ENCODE measurements at places on chromosomes 7 and 10.

DNA sequence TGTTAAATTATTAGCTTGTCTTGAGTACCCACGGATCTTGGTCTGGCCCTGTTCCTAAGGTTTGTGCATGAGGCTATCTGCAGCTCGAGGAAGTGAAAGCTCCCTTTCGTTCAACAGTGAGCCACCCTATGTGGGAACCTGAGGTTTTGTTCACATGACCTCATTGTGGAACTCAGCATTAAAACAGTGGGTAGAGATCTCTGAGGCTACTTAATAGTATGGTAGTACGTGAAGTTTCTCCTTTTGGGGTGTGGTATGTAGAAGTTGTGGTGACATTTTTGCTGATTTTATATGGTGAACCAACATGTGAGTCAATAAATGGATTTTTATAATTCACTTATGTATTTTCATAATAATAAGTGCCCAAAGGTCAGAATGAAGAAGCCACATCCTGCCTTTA is 252.7 kb upstream of the FERD3L start:
- DNase-seq: no peak

- DNase-seq: no peak
Observed at GRCh38 chr7:43637114-43637806, 54.4 kb downstream of the STK17A start.

- DNase-seq: no peak
Observed at GRCh38 chr7:15682111-15682510, 4.4 kb downstream of the MEOX2 start.

DNA sequence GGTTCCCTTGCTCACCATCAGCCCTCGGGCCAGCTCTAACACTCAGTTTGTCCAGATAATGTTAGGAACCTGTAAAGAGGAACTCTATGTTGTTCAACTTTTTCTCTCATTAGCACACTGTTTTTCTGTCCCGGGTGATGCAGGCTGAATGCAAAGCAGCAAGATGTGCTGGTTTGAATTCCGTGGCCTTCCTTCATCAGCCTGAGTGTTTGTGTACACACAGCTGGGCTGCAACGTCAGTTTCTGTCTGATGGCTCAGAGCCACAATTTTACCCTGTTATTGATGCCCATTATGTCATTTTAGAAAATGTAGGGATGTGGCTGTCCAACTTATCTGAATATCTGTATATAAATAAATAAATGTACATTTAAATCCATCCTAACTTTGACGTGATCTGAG is 152.0 kb downstream of the PLPP4 start:
- no peak for DNase-seq

GRCh38 chr7:38842746-38843145 is 66.2 kb downstream of the VPS41 start:
- no peak for DNase-seq

GRCh38 chr7:101900103-101900502 is 82.7 kb downstream of the CUX1 start:
- DNase-seq: no peak

GRCh38 chr10:122084286-122085041 is 95.5 kb downstream of the TACC2 start:
- no peak for DNase-seq

GRCh38 chr10:37733822-37734221 is 123.6 kb downstream of the ZNF248 start:
- DNase-seq: no peak

DNA sequence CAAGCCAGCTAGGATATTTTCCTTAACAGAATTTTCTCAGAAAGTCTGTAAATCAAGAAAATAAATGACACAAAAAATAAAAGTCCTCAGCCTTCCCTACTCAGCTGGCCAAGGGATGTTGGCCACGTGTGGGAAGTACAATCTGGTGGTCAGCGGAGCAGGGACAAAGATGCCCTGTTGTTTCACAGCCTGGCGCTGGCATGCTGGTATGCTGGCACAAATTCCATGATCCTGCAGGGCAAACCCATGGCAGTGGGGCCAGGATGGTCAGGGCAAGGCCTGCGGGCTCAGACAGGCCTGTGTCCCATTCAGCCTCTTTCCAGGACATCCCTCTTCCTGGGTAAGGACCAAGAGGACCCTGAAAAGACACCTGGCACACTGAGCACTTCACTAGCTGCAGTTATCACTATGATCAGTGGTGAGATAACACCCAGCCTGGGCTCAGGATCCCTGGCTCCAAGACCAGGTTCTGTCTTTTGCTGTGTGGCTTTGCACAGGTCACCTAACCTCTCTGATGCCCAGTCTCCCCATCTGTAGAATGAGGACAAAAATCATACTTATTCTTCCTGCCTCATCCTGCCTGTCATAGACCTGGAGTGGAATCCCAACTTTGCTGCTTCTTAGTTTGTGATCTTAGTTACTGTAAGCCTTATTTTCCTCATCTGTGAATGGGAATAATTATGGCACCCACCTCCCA is 10.8 kb upstream of the HSPA12A start:
- DNase-seq: no peak

DNA sequence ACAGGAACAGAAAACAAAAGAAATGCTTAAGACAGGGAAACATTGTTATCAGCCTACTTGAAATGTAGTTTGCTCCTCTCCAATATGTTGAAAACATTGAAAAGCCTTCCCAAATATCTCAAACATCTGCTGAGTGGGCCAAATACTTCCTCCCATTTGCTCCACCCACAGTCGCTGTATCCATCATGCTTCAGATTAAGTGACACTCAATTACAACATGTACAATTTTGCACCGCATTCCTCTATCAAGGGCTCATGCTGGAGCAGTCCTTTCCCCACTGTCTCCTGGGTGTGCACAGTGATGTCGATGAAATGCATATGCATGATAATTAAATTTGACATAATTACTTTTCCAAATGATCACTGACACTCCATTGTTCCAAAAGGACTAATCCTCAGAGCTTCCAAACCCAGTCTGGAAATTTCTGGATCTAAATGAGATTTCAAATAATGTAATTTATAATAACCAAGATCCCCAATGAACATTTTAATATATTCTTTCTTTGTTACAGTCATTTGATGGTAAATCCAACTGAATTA is 604.6 kb downstream of the GRID1 start:
- DNase-seq: no peak

DNA sequence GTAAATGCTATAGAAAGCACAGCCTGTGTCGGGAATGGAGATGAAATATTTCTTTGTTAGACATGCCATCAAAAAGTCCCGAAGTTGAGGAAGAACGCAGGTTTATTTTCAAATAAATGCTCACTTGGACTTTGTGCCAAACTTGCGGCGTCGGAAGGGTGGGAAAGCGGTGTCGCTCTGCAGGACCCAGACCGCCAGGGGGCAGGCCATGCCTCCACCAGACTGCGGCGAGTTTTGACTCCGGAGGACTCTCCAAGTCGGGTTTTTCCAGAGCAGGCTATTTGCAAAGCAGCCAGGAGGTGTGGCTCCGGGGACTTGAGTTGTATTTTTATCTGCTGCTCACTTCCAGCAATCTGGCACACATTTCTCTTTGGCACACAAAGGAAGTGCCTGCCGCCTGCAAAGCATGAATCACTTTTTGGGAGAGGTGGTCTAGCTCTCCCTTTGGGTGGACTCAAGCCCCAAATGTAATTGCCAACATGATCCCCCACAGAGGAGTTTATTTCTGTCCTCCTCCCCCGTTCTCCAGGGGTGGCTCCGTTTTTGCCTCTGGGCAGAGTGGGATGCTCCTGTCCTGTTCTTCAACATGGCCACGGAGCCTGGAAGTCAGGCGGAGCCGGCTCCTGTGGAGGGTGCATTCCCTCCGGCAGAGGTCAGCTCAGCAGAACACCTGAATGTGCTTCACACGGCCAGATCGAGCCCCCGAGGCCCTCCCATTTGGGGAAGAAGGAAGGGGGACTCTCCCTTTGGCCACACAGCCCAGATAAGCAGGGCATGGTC is 82.3 kb upstream of the GPR26 start:
- DNase-seq: peak; percentile 36

DNA sequence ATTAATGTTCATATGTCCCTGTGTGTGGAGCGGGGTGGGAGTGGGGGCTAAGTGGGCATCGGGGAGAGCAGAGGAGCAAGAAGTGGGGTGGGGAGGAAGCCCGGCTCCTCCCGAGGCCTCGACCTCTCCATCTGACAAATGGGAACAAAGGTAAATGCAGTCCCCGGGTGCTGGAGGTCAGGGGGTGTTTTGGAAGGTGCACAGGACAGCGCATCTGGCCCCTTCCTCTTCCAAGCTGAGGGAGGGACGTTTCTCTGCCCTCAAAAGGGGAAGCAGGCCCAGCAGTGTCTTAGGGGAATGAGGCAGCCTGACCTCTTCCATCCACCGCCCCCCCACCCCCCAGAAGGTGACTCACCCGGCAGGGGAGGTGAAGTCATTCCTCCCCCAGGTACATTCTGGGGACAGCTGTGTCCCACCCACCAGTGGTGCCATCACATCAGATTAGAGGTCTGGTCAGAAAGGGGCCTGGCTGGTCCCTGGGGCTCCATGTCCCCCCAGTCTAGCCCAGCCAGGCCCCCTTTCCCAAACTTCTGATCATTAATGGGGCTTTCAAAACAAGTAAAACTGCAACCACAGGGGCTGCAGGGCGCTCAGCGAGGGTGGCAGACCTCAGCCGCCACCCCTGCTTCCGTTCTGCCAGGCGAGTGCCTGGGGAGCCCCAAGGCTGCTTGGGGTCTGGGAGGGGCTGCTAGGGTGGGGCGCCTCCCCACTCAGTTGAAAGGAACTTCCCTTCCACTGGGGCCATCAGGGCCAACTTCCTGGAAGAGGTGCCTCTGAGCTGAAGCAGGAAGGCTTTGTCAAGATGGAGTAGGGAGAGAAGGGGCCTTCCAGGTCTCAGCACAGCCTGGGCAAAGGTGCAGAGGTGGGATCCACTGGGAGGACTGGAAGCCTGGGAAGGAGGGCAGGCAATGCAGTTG is 10.8 kb downstream of the LFNG start:
- DNase-seq: no peak

DNA sequence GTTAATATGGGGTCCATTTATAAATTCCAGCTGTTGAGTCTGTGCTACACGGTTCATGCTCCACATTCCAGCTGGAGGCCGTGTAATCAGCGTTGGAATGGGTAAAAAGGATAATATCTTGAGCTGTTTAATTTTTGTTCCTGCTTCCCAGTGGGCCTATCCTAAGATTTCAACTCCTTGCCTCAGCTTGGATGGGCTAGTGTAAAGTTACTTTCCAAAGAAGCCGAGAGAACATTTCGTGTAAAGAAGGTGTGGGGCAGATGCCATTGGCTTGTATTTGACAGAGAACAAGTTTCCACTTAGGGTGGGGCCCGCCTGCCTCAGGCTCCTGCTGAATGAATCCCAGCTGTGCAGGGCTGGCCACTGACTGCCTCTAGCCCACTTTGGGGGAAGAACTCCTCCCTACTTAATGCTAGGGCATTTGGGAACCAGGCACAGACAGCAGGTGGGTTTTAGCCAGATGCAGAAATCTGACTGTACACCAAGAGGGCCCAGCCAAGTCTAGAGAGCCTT is 125.9 kb upstream of the LYZL2 start:
- DNase-seq: no peak

- no peak for DNase-seq
Observed at GRCh38 chr10:122348512-122348911, 26.0 kb upstream of the PLEKHA1 start.

DNA sequence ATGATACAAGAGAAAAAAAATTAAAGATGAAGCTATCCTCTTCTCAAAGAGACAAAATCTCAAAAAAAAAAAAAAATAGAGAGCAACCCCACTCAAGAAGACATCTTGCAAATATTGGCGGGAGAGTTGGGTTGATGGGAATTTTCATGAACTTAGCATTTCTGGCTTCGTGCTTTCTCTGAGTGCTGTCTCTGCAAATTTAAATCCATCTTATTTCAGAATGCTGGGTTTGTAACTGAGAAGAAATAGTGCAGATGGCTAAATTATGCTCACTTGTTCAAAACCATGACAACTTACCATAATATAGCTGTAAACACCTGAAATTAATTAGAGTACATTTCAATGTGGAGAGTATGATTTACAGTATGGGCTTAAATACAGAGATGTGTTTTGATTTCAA is 484.8 kb upstream of the CELF2 start:
- DNase-seq: no peak

- DNase-seq: peak; percentile 93
Observed at GRCh38 chr10:89278034-89278535, 23.8 kb upstream of the IFIT2 start.

DNA sequence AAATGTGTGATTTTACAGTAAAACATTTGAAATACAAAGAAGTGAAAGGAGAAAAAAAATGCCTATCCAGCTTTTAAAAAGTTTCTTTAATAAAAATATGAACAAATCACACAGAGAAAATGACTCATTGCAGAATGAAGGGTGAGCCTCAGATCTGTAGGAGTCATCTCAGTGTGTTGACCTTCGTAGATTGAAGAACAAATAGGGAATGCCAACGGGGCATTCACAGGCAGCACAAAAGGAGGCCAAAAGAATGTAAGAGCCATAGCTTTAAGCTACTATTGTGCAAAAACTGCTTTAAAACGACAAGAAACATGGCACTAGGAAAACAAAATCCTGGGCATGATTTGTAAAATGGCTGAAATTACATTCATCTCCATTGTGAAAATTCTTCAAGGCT is 782.7 kb upstream of the CELF2 start:
- no peak for DNase-seq

DNA sequence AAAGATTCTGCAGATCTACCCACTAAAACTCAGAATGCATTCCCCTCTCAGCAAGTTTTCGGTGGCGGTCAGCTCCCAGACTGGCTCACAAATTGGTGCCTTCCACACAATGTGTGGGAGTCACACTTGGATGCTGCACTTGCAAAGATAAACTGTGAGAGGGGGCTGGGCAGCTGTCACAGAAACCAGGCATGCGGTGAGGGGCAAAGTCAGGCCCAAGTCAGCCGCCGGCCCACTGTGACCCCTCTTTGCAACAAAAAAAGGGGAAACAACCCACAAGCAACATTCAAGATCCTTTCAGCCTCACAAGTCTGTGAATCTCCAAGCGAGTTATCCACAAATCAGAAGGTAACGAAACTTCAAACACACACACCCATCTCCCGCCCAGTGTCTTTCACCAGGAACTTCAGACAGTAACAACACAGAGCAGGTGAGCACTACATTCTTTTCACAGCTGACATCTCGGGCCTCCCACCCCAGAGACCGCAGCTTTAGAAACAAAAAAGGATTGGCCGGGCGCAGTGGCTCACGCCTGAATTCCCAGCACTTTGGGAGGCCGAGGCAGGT is 32.0 kb downstream of the SNX8 start:
- DNase-seq: no peak

GRCh38 chr7:16891338-16891737 is 9.6 kb upstream of the AGR3 start:
- no peak for DNase-seq

- DNase-seq: no peak
Observed at GRCh38 chr7:132500727-132501440, 75.4 kb downstream of the PLXNA4 start.

- DNase-seq: no peak
Observed at GRCh38 chr10:31187607-31188210, 131.3 kb upstream of the ZEB1 start.
